ENCODE measurements at places on chromosomes 12 and 14. TPM values are rescaled to one million over a fixed set of nuclear protein-coding genes. Genes with fewer than 3 reads are reported as not detected.

- no peak for DNase-seq
Measured at GRCh38 chr14:31992011-31992447, 85.1 kb upstream of the ARHGAP5 start.

DNA sequence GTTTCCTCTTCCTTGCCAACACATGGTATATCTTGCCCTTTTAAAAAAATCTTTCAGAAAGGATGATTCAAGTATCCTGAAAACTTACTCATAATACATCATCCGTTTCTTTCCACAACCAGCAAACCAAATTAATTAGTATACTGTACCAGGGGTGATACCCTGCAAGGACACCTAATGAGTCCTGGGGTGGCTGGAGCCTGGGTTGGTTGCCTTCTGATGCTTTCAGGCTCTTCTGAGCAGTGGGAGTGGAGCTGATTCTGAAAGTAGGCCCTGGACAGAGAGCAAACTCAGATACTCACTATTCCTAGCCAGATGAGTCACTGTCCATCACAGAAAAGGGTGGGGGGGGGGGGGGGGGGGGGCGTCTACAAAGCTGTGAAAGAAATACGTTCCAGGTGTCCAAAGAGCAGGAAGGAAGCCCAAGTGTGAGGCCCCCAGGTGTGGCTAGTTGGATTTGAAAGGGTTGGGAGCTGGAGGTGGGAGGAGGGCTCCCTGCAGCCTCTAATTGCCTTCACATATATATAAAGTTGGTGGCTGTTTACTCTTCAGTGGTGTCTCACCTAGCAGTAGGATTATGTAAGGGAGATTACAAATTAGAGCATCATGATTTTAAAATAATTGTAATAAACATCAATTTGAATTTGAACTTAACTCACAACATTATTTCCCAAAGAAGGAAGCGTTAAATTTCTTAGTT, 36.5 kb downstream of the FBXO33 start:
- no peak for DNase-seq

DNA sequence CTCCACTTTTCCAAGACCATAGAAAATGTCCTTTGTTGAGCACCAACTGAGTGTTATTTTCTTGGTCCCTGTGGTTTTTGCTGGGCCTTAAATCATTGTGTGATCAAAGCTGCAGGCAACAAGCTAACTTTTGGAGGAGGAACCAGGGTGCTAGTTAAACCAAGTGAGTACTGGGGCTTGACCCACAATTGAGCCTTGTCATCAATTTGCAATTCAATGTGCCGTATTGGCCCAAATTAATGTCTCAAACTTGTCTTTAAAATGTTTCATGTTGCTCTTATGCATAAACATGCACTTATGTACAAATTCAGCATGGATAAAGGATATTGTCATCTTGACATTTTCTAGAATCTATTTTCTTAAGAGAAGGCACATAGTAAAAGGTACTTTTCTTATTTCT, 62.3 kb downstream of the DAD1 start:
- no peak for DNase-seq

DNA sequence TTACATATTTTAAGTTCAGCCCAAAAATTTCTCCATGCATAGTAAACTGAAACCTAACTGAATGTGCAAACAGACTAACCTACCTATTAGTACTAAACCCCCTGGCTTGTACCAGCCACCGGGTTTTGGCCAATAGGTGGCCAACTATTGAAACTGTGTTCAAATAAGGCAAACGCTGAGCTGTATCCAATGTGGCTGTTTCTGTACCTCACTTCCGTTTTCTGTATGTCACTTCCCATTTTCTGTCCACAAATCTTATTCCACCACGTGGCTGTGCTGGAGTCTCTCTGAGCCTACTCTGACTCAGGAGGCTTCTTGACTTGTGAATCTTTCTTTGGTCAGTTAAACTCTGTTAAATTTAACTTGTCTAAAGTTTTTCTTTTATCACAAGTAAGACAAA, 6.0 kb upstream of the FBXO34 start:
- DNase-seq, result no peak

- DNase-seq, result no peak
Measured at GRCh38 chr12:57632073-57632957, 686 bp downstream of the B4GALNT1 start.

GRCh38 chr12:131264635-131265034, 310.9 kb downstream of the ADGRD1 start:
- DNase-seq, result no peak

Gene RAD9B
- 0.83 TPM for total RNA-seq

Gene REC8
- total RNA-seq, result 74.3 TPM

Gene HOXC6
- total RNA-seq, result 1.7 TPM

Data from Peyer's patch (tissue), 4 donors.